Stimulated activated CD4-positive, alpha-beta T cell treated with anti-CD3 and anti-CD28 coated beads, Interleukin-12 subunit alpha, Interleukin-12 subunit beta, amount 100 ng/mL, for 24 hours (primary cell): ENCODE measurements at places on chromosomes 3 and 15.

DNA sequence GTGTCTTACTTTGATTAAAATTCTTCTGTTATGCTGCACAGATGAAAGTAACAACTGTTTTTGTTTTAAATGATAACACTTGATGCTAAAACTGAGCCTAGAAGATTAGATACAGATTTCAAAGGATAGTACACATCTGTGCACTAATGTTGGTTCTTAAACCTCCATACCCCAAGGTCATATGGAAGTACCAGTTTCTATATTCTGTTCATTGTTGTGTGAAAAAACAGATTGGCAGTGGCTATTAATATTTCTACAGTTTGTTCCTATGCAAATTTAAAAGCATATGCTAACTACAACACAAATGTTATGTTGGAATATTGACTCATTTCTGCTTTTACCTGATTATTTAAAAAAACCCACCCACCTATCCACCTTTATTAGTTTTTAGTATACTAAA, 32.0 kb upstream of the GBE1 start:
- DNase-seq, result no peak

DNA sequence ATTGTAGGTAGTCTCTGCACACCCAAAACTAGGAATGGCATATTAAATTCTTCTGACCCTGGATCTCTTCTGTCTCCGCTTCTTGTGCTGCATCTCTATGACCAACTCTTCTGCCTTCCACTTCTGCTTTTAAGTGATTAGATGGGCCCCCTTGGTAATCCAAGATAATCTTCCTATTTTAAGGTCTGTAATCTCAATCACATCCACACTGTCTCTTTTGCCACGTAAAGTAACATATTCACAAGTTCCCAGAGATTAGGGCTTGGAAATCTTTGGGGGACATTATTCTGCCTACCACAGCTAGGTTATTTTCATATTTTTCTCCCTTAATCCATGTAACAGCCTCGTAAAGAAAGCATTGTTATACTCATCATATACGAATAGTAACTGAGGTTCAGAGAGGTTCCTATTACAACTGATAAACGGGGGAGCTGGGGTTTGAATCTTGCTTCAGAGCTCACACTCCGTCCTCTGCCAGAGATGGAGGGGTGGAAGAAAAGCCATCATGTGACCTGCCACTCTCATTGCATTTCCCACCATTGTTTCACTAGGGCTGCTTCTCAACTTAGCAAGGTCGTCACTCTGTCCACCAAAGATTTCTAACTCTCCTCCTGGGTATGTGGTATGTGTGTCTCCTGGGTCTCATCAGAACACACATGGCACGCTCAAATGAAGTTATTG, 6.6 kb upstream of the CD47 start:
- no peak for DNase-seq

DNA sequence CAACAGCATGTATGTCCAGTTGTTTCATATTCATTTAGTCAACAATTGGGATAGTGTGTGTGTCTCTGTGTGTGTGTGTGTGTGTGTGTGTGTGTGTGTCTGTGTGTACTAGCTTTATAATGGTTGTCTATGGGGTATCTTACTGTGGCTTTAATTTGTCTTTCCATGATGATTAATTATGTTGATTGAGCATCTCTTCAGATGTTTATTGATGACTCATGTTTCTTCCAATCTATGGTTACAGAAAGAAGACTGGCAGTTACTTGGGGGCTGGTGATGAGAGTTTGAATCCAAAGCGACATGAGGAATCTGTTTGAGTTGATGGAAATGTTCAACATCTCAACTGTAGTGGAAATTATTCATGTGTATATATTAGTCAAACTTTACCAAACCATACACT, 440.1 kb downstream of the ZNF385D start:
- no peak for DNase-seq

GRCh38 chr3:51398595-51399310, 7.7 kb downstream of the RBM15B start:
- no peak for DNase-seq

DNA sequence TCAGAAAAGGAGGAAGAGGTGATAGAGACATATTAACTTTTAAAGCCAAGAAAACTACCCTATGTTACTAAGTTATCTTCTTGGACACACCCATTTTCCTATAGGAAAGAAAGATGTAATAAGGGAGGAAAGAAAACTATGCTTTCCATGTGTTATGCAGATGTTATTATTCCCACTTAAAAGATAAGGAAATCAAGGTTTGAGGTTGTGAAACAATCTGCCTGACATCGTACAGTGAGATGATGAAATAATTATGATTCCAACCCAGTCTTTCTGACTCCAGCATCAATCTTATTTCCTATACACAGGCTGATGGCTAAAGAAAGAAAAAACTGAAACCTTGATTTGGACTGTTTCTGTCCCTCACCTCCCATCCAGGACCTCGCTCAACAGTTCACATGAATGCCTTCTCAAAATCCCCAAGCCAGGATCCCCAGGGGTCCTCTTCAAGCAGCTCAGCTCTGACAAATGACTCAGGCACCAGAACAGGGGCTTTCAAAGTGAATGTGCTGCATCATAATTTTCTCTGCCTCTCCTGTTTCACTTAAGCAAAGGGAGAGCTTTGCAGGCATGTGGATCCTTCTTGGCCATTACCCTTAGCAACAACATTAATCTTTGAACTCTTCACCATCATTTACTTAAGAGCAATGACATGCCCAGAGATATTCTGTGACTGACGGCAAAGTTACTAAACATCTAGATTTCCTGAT, 12.4 kb upstream of the EID1 start:
- no peak for DNase-seq

- DNase-seq, result no peak
These were observed 619.7 kb upstream of the LMCD1 start for GRCh38 chr3:7881946-7882345.

DNA sequence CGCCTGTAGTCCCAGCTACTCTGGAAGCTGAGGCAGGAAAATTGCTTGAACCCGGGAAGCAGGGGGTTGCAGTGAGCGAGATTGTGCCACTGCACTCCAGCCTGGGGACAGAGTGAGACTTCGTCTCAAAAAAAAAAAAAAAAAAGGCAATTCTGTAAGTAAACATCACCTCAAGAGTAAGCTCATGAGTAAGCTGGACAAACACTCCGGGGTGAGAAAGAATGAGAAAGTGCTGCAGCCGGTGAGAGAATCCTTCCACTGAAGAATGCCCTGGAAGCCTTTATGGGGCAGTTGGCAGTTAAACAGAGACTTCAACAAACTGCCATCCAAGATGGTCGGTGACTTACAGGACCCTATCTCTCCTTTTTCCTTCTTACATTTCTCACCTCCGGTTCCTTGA, 47.5 kb downstream of the FEZF2 start:
- DNase-seq, result no peak

DNA sequence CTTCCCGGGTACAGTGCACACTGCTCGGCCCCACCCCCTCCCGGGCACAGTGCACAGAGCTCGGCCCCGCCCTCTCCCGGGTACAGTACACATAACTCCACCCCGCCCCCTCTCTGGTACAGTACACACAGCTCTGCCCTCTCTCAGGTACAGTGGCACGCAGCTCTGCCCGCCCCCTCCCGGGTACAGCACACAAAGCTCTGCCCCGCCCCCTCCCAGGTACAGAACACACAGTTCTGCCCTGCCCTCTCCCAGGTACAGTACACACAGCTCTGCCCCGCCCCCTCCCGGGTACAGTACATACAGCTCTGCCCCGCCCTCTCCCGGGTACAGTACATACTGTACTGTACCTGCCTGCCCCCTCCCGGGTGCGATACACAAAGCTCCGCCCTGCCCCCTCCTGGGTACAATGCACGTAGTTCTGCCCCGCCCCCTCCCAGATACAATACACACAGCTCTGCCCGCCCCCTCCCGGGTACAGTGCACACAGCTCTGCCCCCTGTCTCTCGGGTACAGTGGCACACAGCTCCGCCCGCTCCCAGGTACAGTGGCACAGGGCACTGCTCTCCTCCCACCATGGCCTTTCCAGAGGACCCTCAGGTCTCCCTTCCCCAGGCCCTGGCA, 16.4 kb upstream of the PRR20G start:
- no peak for DNase-seq

GRCh38 chr3:72432246-72432645, 416.0 kb downstream of the SHQ1 start:
- no peak for DNase-seq

DNA sequence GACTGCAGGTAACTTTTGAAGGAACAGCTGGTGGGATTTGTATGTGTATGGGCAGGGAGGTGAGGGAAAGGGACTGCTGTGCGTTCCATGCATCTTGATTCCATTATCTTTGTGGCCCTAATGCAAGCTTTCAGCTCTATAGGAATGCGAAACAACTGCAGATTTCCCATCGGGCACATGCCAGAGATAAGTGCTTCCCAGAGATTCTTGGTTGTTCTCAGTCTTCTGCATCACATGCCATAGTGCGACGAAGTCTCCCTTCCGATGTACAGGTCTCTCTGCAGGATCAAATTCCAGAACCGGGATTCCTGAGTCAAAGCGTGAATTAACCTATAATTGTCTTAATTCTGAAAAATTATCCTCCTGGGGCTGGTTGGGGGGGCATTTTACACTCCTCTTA, 72.6 kb upstream of the NSMCE3 start:
- no peak for DNase-seq

- no peak for DNase-seq
These were observed 39.7 kb downstream of the ESYT3 start for GRCh38 chr3:138474163-138474562.

DNA sequence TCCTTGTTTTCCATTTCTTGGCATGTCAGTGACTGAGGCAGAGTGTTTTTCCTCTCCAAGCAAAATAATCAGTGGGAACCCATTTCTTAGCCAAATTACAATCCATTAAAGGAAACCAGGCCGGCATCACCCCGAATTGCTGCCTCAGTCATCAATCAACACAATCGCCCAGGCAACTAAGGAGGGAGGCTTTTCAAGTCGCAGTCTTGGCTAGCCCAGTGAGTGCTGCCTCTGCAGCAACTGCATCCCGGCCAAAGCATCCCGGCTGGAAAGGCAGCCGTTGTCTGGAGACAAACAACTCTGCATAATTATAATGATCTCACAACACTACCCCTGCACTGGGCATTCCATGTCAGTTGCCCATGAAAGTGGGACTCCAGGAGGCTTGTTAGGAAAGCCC, 213.5 kb upstream of the PRICKLE2 start:
- no peak for DNase-seq

DNA sequence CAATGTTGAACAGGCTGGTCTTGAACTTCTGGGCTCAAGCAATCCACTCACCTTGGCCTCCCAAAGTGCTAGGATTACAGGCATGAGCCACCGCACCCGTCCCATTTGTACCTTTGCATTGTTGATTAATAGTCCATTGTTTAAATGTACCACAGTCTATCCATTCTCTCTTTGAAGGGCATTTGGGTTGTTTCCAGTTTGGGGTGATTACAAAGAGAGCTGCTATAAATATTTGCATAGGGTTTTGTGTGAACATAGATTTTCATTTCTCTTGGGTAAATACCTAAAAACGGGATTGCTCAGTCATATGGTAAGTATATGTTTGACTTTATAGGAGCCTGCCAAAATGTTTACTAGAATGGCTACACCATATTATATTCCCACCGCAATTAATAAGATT, 13.7 kb upstream of the PTPRG start:
- no peak for DNase-seq

- DNase-seq, result no peak
These were observed 16.7 kb upstream of the TBL1XR1 start for GRCh38 chr3:177213801-177214535.

GRCh38 chr3:104873331-104873730, 493.4 kb upstream of the ALCAM start:
- DNase-seq, result no peak

DNA sequence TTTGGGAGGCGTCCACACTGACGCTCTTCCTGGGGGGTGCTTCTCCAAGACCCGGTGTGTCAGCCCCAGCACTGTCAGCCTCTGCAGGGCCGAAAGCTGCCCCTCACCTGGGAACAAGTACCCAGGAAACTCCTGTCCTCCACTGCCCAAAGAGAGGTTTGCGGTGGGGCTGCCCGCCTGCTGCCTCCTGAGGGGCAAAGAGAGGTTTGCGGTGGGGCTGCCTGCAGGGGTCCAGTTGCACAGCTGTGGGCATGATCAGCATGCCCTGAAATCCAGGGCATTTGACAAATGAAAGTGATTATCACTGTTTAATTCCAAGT, 15.1 kb upstream of the SNRPA1 start:
- DNase-seq, result no peak

DNA sequence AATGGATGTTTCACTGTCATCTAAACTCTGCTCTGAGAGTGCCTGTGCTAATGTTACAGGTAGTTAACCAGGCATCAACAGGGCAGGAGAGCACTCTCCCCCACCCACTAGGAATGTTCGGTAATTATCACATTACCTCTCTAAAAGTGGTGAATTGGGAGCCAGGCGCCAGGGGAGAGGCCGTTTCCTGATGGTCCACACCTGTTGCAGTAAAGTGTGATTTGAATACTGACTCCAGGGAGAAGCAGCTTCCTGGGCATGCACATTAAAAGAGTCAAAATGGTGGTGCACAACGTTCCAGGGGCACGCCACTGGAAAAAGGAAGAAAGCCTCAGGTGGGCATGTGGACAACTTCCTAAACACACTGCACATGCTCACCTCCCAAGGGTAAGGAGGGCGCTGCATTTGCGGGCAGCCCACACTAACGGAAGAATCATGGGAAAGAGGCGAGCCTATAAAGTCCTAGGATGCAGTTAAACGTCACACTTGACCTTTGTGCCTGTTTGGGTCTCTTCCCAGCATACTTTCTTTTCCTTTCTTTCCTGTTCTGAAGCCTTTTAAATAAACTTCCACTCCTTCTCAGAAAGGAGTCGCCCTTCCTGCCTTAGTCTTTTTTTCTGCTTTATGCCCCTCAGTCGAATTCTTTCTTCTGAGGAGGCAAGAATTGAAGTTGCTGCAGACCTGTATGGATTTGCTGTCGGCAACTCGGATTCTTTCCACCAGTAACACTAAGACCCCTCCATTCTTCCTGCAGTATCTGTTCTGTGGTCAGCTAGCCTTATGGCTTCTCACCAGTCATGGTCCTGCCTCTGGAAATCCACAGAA, 28.9 kb upstream of the GPD1L start:
- DNase-seq, result no peak

DNA sequence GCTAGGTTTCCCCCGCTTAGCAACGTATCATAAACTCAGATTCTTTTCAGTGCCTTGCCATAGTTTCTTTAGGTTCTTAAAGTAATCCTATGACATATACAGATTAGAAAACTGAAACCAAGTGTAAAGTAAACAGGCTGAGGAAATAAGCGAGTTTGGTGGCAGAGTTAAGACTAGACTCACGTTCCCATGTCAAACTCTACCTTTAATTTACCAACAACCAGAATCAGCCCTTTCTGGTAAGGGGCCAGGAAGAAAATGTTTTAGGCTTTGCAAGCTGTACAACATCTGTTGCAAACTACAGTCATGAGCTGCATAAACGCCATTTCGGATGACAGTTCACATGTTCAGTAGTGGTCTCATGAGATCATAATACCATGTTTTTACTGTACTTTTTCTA, 128.0 kb upstream of the PRICKLE2 start:
- DNase-seq, result no peak

- no peak for DNase-seq
These were observed 9.9 kb downstream of the AP3B2 start for GRCh38 chr15:82699726-82700125.

GRCh38 chr3:9935966-9936510, 2.4 kb downstream of the CRELD1 start:
- DNase-seq, result no peak
